Activated naive CD4-positive, alpha-beta T cell treated with Interleukin-2 at 50 U/mL for 16 hours (primary cell): ENCODE measurements at places on chromosomes 1 and 21.
A peak's percentile ranks its signal among the peaks of the same experiment; 100 is the strongest.

DNA sequence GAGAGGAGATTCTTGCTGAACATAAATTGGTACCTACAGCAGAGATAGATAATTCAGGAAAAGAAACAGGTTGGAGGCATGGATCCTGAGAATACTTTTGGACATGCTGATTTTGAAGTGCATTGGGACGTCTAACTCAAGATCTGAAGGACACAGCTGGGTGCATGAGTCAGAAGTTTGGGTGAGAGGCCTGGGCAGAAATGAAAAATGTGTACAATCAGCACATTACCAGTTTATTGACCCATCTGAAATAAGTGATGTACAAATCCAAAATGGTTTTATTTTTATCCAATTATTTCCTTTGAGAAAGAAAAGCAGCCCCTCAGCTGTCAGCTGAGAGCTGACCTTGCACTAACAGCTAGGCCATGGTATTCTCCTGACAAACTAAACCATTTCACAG lies 975.2 kb upstream of the B3GALT2 start:
- no peak for DNase-seq

GRCh38 chr1:151868486-151868885 lies 15.0 kb upstream of the THEM5 start:
- DNase-seq, result no peak

- no peak for DNase-seq
Measured at GRCh38 chr1:182720463-182720862, 36.1 kb upstream of the RGS8 start.

DNA sequence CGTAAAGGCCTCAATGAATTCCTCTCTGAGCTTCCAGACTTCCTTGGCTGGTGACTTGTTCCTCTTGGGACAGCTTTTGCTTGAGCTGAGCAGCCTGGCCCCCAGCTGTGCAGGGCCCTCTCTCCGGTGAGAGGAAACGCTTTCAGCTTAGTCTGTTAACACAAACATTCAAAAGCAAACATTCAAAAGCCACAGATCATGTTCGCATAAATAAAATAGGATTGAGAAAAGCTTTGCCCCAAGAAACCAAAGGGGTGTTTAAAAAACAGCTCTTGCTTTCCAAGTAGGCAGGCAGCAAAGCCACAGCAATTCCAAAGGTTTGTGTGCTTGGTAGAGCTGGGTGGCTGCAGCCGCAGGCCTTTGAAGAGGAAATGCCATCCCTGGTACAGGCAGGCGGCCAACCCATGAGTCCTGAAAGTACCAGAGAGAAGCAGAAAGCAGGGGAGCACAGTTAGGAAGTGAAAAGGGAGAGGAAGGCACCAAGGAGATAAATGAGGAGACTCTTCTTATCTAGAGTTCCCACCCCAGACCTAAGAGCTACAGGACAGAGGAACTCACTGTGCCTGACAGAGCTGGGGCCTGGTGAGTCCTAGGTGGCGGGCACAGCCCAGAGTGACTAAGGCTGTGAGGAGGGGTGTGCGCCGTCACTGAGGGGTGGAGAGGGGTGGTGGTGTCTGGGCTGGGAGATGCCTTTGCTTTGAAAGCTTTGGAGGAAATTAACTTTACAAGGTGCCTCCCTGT lies 48.4 kb downstream of the CCN1 start:
- DNase-seq, result no peak

GRCh38 chr1:230066031-230066430 lies 1.0 kb upstream of the GALNT2 start:
- no peak for DNase-seq

GRCh38 chr1:86537928-86538695 lies 8.8 kb upstream of the CLCA4 start:
- DNase-seq, result no peak

- DNase-seq, result peak; percentile 6
Measured at GRCh38 chr21:34072145-34073031, 990 bp upstream of the MRPS6 start.
